ENCODE measurements at places on chromosomes 4 and X.

DNA sequence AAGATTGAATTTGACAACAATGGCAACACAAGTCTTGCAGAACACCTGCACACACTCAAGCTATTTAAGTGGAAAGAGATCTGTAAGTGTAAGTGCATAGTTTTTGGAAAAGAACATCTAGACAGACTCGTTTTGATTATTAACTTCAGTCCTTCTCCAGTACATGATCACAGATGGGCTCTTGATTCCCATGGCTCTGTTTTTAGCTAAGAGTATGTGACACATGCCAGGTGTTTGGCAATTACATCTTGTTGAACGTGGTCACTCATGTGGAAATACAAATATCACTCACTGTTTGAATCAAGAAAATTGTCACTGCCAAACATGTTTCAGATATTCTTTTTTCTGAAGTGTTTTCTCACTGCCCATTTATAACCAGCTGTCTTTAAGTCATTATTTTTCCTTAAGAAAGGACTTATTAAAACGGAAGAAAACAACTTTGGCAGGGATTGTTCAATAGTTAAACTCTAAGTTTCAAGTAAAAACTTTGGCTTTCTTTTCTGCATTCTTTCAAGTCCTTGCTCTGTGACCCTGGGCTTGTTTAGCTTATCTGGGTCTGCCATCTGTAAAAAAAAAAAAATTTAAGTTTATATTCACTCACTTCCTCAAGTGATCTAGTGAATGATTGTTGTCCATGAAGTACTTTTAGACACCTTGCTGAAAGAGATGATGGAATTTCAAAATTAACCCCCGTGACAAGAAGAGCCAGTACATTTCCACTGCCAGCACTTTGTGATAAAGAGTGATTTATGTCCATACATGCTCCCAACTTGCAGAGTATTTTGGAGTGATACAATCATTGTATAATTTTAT is 125.4 kb downstream of the ATXN3L start:
- DNase-seq, result no peak

DNA sequence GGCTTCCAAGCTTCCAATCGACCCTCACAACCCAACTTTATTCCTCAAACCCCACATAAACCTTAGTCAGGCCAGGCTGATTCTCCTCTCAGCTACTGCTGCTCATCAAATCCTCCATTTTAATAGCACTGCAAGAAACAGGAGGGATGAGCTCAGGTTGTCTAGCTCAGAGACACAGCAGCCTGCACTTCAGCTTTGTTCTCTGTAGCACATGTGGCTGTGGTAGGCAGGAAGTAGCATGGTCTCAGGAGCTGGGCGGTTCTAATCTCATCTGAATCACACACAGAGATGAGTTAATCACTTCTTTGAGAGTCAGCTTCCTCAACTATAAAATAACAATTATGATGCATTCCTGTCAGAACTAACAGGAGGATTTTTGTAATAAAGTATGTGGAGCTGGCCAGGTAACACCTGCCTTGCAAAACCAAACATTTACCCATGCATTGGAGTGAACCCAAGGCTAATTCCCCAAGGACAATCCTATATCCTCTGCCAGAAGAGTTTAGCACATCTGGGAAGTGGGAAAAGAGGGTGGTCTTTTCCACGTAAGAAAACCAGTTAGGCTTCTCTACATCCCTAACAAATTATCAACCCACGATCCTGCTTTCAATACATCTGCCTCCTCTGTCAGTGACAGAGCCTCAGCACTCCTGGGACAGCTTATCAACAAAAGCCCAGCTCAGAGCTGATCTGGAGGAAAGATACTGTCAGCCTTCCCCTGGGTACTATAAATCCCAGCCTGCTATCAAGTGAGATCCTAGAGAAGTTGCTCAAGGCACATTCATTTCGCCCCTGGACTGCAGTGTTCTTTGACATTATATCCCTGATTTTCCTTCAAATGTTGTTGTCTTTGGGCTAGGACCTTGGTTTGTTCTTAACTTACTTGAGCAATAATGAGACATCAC is 32.8 kb downstream of the ELOVL6 start:
- peak; percentile 45 for DNase-seq

- DNase-seq, result no peak
These were observed 102.9 kb upstream of the PAQR3 start for GRCh38 chr4:79042079-79042674.

GRCh38 chr4:94419956-94420355 is 31.8 kb upstream of the PDLIM5 start:
- no peak for DNase-seq

DNA sequence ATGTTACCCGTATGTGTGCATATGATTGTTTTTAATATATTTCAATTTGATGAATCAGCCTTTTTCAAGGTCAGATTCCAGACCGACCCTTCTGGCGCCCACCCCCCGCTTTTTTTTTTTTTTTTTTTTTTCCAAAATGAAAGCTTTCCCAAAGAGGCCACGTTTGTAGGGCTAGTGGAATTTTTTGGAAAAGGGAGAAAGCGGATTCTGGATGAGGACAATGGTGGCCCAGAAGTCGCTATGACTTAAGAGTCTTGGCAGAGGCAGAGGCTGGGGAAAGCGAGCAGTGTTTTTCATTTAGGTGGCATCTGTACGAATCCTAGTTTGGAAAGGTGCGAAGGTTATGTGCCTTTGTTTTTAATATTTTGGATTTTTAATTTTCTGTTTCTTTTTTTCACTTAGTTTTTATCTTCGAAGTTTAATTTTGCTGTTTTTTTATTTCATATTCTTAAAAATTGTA is 14.6 kb downstream of the NDUFB11 start:
- no peak for DNase-seq

GRCh38 chr4:1596393-1596792 is 87.7 kb downstream of the FAM53A start:
- no peak for DNase-seq

DNA sequence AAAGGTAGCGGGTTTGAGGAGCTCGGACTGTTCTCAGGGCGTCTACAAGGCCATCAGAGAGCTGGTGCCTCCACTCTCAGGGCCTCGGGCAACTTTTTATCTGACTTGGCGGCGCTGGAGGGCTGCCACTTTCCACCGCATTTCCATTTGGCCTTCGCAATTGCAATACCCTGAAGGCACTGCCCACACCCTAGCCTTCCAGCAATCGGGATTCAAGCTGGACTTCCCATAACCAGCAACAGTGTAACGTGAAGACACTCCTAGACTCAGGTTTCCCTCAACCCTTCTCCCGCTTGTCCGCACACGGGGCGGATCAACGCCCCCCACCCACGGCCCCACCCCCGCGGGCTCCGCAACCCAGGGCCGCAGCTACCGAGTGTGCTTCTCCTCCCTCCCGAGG is 50.2 kb upstream of the BCOR start:
- DNase-seq, result no peak

DNA sequence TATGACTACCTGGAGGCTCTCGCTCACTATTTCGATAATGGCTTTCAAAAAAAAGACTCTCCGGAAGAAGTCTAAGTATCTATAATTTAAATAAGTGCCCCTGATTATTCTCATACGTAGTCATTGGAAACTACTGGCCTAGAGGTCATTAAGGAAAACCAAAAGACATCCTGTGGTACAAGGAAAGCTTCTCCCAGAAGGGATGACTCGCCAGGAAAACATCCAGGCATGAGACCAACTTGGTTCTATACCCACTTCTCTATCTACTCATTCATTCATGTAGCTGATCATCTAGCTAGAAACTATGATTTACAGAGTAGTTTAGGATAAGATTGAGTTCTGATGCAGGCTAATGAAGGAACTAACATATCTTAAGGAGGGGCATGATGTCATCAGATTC is 37.7 kb downstream of the SOX3 start:
- no peak for DNase-seq

DNA sequence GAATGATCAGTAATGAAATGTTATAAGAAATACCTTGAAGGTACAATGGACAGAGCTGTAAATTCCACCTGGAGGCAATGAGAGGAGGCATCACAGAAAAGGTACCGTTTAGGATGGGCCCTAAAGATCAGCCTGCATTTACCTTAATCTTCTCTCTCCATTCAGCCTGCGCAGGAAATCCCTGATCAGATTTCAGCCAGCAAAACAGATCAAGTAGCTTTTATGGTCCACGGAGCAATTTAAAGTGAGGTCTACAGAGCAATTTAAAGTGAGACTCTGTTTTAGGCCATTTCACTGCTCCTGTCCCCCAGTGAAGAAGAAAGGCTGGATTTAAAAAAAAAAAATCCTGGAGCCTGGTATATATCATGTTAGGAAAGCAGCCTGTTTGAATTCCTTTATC is 195.1 kb upstream of the VCX start:
- no peak for DNase-seq

- no peak for DNase-seq
These were observed 71.1 kb upstream of the ZCCHC13 start for GRCh38 chrX:74232859-74233258.

DNA sequence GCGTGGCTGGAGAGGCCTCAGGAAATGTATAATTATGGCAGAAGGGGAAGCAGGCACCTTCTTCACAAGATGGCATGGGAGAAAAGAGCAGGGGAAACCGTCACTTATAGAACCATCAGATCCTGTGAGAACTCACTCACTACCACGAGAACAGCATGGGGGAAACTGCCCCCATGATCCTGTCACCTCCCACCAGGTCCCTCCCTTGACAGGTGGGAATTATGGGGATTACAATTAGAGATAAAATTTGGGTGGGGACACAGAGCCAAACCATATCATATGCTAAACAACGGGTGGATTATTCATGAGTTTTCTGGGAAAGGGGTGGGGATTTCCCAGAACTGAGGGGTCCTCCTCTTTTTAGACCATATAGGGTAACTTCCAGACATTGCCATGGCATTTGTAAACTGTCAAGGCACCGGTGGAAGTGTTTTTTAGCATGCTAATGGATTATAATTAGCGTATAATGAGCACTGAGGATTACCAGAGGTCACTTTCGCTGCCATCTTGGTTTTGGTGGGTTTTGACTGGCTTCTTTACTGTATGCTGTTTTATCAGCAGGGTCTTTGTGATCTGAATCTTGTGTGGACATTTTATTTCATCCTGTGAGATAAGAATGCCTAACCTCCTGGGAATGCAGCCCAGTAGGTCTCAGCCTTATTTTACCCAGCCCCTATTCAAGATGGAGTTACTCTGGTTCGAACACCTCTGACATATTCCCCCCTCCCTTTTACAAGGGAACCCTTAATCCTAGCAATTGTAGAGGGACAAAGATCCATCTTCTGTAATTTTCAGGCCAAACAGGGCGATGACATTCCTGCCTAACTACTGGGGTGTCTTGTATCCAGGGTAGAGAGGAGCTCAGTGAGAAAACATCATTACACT is 27.6 kb upstream of the ZNF81 start:
- DNase-seq, result no peak

GRCh38 chr4:158071931-158072330 is 100.9 kb downstream of the GASK1B start:
- DNase-seq, result no peak

- no peak for DNase-seq
These were observed 1464.8 kb downstream of the RAPGEF2 start for GRCh38 chr4:160567634-160568033.

GRCh38 chr4:26294904-26295303 is 25.9 kb upstream of the RBPJ start:
- no peak for DNase-seq

DNA sequence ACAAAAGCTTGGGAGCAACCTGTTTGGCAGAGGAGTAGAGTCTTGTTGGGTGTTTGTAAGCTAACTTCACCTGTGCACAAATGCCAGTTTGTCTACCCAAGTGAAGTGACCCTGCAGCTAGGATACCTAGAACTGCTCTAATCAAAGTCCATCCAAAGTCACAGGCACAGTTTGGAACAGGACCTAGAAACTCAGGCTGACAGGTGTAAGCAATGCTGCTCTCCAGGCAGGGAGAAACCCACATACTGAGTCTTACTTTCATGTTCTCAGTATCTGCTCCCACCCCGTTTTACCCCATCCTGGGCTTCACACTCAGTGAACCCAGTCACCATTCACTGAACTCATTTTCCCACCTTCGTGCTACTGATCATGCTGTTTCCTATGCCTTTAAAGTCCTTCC is 40.3 kb downstream of the MAML3 start:
- no peak for DNase-seq

GRCh38 chr4:112637552-112637866 is 566 bp downstream of the LARP7 start:
- no peak for DNase-seq

DNA sequence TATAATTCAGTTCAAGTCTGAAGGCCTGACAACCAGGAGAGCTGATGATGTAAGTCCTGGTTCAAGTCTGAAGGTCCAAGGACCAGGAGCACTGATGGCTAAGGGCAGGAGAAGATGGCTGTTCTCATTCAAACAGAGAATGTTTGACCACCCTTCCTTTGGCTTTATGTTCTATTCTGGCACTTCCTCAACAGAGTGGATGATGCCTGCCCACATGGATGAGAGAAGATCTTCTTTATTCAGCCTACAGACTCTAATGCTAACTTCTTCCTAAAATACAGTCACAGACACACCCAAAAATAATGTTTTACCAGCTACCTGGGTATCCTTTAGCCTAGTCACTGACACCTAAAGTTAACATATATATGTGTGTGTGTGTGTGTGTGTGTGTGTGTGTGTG is 25.6 kb upstream of the IRF2 start:
- no peak for DNase-seq

- DNase-seq, result no peak
These were observed 526.5 kb downstream of the TRIML1 start for GRCh38 chr4:188665491-188666457.

DNA sequence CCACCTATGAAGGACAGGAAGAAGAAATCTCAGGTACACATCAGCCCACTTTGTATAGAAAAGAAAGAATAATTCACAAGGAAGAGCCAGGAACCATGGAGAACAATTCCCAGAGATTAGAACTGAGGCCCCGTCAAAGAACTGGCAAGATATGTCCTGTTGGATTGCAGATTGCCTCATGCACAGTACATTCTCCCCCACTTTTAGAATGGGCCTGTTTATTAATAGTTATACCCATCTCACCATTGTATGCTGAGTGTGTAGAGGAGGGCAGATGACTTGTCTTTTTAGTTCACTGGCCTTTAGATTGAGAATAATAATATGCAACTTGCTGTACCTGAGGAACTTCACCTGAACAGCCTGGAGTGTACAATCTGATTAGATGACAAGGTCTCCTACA is 315.6 kb upstream of the HAND2 start:
- DNase-seq, result no peak

GRCh38 chr4:37978248-37978924 is 18.2 kb downstream of the PTTG2 start:
- no peak for DNase-seq

GRCh38 chr4:21061902-21062301 is 361.6 kb downstream of the PACRGL start:
- DNase-seq, result no peak

- no peak for DNase-seq
These were observed 7.2 kb upstream of the CPLX1 start for GRCh38 chr4:833156-833555.

GRCh38 chr4:152613841-152614721 is 65.7 kb downstream of the TMEM154 start:
- no peak for DNase-seq
